ENCODE measurements at places on chromosomes 5 and 9.

- no peak for DNase-seq
Measured at GRCh38 chr5:110785356-110785755, 46.5 kb downstream of the SLC25A46 start.

- DNase-seq = no peak
Measured at GRCh38 chr5:159286420-159287035, 23.4 kb downstream of the UBLCP1 start.

DNA sequence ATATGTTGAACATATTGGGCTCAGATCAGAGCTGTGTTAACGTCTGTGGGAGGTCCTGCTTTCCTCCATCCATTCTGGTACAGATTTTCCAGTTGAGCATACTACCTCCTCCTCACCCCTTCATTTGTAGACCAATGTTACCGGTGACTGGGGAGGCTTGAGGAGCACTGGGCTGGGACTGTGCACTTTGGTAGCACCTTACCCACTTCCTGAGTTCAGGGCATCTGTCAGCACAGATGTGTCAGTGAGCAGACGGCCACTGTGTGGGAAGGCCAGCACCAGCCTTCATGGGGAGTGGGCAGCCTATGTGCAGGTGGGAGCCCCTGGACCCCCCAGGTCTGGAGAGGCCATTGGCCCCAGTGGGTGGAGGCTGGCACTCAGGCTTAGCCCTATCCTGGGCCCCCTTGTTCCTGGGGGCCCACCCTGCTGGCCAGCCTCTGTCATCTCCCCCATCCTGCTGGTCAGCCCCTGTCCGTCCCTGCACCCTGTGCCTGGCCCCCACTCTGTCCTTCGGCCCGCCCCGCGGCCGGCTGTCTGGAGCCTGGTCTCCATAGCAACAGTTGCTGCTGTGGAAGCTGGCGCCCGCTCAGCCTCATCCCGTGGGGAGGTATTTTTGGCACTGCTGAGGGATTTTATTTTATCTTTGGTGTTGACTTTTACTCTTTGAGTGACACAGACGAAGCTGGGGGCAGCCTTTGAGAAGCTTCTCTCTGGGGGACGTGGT lies 21.3 kb downstream of the WNK2 start:
- no peak for DNase-seq

DNA sequence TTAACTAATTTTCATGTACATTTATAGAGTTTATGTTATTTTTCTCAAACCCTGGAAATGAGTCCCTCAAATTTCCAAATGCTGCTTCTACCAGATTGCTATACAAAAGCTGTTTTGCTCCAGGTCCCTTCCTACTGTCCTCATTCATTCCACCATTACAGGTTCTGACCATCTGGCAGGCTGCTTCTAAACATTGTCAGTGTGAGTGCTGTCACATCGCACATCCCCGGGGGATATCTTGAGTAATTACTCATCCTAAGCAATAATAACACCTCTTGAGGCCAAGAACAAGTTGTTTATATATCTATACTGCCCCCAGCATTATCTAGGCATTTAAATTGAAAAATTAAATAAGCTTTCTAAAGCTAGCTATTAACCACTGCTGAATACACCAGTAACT lies 1675.3 kb upstream of the CDH6 start:
- DNase-seq = no peak

DNA sequence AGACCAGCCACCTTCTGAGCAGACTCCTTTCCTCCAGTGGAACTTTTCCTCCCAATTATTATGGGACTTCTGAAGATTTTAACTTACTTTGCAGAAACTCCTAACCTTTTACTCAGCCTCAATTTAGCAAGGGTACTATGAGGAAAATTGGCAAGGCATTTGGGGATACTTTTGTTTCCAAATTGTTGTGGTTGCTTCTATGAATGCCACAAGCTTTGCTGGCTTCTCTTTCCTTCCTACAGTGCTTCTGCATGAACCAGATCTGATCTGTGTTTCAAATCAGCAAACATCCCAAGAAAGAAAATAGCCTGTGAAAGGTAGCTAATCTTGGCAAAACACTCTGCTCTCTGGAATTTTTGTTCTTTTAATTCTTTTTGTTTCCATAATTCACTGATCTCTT lies 57.3 kb upstream of the TAF11L2 start:
- DNase-seq = no peak

- no peak for DNase-seq
Measured at GRCh38 chr9:69023650-69024049, 9.7 kb upstream of the PRKACG start.

DNA sequence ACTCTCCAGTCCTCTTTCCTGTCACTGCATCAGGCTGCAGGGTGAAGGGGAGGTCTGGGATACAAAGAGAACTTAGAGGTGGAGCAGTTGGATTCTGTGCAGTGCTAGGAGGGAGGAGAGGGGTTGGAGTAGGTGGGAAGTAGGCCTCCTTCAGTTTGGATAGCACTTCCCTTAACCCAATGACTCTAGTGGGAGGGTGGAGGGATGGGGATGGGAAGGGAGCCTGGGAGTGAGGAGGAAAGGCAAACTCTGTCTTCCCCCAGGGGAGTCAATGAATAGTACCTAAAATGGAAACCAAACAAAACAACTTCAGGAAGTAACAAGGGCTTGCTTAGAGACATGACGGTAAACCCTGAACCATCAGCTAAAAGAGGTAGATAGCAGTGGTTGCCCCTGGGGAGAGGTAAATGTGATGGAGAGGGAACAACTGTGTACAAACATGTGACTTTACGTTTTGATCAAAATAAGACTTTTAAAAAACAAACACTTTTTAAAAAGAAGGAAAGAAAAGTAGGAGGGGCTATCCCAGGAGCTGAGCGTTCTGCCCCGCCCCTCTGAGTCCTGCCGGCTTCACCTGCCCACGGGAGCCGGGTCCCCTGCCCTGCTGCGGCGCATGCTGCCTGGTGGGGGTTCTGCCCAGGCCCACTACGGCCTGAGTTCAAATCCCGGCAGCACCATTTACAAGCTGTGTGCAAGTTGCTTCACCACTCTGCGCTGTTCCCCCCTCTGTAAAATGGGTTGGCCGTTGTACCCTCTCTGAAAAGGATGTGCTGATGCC lies 30.9 kb downstream of the GSN start:
- no peak for DNase-seq

DNA sequence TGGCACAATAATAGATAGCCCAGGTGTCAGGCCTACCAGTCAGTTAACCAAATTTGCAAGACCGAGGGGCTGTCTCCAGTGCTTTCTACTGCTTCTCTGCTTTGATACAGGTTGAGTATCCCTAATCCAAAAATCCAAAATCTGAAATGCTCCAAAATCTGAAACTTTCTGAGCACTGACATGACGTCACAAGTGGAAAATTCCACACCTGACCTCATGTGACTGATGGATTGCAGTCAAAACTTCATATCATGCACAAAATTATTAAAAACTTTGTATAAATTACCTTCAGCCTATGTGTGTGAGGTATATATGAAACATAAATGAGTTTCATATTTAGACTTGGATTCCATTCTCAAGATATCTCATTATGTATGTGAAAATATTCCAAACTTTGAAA lies 213.5 kb upstream of the PANK3 start:
- DNase-seq = no peak

- peak; percentile 29 for DNase-seq
Measured at GRCh38 chr5:138138949-138139780, at the start of gene NME5. NME5 (minus strand) TSS chr5:138139428; CDS start chr5:138138780, 648 bp downstream.

GRCh38 chr9:106872641-106873040 lies 9.7 kb downstream of the ZNF462 start:
- DNase-seq = no peak

DNA sequence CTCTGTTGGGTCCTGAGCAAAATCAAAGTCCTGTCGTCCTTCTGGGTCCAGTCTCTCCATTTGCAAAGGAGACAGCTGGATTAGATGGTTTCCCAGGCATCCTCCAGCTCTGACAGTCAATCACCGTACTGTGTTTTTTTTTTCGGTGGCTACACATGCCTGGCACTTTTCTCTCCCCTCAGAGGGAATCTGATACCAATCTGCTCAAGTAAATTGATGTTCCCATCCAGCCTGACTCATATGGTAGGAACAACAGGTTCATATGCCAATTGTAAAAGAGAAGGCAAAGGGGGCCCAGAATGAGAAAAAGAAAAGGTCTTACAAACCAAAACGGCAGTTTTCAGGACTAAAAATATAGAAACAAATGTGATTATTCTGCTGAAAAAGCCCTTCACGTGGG lies 1.2 kb downstream of the FBXO10 start:
- DNase-seq = no peak

DNA sequence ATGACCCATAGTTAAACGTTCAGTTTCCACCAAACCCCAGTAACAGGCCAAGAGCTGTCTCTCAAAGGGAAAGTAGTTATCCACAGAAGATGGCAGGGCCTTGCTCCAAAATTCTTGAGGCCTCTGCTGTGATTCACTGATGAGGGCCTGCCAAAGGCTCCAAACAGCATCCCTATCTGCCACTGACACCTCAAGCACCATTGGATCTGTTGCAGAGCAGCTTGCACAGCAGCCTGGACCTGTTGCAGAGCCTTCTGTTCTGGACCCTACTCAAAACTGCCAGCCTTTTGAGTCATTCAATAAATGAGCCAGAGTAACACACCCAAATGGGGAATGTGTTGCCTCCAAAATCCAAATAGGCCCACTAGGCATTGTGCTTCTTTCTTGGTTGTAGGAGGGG lies 741.5 kb upstream of the RGMB start:
- DNase-seq = no peak

- no peak for DNase-seq
Measured at GRCh38 chr5:129171194-129171944, 76.8 kb downstream of the ISOC1 start.

- DNase-seq = no peak
Measured at GRCh38 chr5:56496581-56497063, 263.5 kb upstream of the ANKRD55 start.

DNA sequence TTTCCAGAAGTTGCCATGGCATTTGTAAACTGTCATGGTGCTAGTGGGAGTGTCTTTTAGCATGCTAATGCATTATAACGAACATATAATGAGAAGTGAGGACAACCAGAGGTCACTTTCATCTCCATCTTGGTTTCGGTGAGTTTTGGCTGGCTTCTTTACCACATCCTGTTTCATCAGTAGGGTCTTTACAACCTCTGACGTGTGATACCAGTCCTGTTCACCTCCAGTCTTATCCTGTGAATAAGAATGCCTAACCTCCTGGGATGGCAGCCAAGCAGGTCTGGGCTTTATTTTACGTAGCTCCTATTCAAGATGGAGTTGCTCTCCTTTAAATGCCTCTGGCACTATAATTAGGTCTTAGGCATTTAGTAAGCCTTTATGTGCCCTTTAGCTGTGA lies 20.4 kb upstream of the RFK start:
- DNase-seq = no peak

DNA sequence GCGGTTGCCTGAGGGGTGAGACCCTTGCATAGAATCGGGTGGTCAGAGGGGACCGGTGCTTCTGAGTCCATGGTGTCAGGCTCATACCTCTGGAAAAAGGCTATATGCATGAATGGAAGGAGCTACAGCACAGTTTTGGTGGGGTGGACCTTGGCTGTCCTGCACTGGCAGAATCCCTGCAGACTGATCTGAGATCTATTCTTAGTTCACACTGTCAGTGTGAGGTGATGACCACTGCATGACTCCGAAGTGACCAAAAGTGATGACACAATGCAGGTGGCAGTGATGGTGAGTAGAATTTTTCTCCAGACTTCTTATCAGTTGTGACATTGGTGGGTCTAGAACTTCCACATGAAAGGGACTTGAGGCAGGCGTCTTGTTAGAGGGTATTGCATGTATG lies 105.2 kb upstream of the SLC28A3 start:
- DNase-seq = no peak

DNA sequence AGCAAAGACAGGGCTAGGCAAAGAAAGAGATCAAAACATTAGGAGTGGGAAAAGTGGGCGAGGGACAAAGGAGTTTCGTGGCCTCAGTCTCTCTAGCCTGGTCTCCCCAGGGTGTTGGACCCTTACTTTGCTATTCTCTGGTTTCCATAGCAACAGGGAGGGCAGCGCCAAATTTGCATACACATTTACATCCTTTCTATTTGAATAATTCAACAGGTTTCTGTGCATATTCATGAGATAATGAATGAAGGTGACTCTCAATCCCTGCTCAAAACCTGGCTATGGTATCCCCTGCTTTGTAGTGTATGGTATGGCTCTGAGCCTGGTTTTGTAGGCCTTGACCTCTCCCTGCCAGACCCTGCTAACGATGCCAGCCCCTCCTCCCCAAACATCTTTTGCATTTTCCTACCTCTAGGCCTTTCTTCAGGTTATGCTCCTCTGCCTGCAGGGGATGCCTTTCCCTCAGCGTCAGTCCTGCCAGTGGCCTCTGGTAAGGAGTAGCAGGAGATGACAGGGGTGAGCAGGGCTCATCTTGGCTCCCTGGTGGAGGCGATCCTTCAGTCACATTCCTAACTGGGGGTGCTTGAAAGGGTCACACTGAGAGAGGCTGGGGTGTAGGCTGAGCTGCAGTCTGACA lies 9.8 kb downstream of the RPP25L start:
- no peak for DNase-seq

DNA sequence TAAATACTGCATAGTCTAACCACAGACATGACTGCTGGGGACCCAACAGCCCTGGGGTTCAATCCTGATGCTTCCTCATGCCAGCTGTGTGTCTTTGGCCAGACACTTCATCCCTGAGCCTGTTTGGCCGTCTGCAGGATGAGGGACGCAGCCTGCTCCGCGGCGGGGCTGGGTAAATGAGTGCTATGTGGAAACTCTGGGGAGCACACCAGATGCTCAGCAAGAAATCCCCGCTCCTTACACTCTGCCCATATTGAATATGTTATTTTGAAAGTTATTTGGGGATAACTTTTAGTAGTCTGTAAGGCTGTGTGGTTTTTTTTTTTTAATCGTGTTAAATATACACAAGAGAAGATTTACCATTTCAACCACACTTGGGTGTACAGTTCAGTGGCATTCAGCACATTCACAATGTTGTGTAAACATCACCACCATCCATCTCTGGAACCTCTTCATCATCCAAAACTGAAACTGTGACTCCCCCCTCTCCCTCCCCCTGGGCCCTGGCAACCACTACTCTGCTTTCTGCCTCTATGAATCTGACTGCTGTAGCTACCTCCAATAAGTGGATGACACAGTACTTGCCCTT lies 42.7 kb downstream of the SH3PXD2B start:
- DNase-seq = no peak

GRCh38 chr5:180291234-180291940 lies 496 bp downstream of the MAPK9 start:
- no peak for DNase-seq

DNA sequence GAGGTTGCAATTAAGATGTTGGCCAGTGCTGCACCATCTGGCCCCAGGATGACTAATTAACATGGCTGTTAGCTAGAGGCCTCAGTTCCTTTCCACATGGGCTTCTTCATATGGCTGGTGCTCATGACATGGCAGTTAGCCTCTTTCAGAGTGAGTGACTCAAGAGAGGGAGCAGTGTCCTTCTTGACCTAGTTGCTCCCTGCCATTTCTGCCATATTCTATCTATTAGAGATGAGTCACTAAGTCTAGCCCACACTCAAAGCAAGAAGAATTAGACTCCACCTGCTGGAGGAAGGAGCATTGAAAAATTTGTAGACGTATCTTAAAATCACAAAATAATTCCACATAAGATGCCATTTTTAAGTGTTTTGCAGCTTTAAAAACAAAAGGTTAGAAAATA lies 651.2 kb upstream of the CCNG1 start:
- DNase-seq = no peak
